ENCODE measurements at places on chromosomes 12 and 14.
A peak's percentile ranks its signal among the peaks of the same experiment; 100 is the strongest.

DNA sequence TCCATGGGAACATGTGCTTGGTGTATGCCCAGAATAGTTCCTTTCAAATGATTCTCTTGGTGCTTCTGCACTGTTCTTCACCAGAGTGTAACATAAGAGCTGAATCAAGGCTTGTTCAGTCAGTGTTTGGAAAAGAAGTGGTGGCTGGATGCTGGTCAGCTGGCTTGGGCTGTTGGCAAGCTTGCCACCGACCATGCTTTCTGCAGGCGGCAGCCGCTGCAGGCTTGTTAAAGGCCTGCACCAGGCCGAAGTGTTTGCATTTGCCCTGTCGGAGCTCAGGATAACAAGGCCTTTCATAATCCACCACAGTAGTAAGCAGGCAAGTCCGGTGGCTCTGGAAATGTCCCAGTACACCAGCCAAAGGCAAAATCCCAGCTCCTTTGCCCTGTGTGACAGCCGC, 26.9 kb downstream of the DAAM1 start:
- DNase-seq = peak; percentile 29

DNA sequence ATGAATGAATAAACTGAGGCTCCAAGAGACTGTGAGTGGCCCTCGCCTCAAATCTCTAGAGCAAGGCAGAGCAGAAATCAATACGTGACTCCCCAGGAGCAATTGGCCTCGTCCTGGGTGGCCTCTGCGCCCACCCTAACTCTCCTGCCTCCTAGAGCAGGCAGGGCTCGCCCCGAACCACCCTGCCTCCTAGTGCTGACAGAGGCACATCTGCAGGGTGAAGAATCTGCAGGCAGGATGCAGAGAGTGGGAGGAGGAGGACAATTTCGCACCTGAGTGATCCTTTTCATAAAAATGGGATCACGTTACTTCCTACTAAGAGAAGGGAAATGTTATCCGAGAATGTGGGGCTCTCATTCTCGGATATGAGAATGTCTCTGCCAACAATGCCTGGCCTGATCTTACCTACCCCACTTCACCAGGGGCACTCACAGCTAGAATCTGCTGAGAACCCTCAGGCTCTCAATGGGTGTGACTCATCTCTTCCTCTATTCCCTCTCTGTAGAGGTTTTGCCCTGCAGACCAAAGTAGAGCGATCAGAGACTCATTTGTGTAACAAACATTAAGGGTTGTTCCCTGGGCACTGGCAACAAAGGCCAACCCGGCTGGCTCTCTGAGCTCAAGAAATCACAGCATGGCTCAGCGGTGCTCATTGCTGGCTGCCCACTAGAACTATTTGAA, 61.7 kb upstream of the BCL2L14 start:
- DNase-seq = peak; percentile 95

- no peak for DNase-seq
These were observed 126.1 kb downstream of the SLC38A6 start for GRCh38 chr14:61106959-61107641.

GRCh38 chr12:115440438-115440837, 756.5 kb upstream of the TBX3 start:
- DNase-seq = no peak
